ENCODE measurements at places on chromosomes 12 and 14. TPM values are rescaled to one million over a fixed set of nuclear protein-coding genes. Genes with fewer than 3 reads are reported as not detected.

GRCh38 chr12:68375756-68376695, 43.9 kb upstream of the MDM1 start:
- DNase-seq: no peak

DNA sequence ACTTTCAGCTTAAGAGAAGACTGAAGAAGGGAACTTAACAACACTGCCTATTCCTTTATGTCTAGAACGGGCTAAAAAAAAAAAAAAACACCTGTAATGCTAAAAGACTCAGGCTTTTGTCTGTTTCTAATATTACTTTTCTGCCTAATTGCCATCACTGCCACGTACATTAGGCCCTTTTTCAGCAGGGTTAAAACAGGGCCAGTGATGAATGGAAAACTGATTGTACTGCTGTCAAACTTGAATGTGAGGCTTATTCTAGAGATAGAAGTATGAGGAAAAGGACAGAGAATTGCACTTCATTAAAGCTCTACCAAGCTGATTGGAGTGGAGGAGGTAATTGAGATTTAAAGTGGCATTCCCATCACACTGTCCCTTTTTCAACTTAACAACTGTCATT, 535.8 kb downstream of the PRKD1 start:
- no peak for DNase-seq

DNA sequence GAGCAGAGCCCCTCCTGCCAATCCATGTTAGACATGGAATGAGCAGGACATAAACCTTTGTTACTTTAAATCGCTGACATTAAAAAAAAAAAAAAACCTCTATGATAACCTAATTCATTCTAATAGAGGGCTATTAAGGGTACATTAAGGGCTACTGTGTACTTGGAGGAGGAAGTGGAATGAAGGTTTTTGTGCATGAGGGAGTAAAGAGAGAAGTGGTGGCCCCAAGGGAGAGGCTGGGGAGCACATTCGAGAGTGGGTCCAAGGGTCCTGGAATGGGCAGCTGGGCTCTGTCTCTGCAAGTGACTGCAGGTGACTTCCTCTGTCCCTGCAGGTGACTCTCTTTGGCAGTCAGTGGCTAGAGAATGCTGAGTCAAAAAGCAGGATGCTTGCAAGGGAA, 32.1 kb upstream of the PTGDR start:
- DNase-seq: no peak

- DNase-seq: peak; percentile 64
These were observed 10.5 kb downstream of the SERPINA6 start for GRCh38 chr14:94312481-94313246.

- DNase-seq: no peak
These were observed 115.8 kb downstream of the GCH1 start for GRCh38 chr14:54786838-54787237.

GRCh38 chr14:32327255-32327961, 1.7 kb upstream of the AKAP6 start:
- no peak for DNase-seq

- no peak for DNase-seq
These were observed 101.7 kb downstream of the CACNA1C start for GRCh38 chr12:2154521-2154920.

- no peak for DNase-seq
These were observed 5.9 kb downstream of the RIMBP2 start for GRCh38 chr12:130709971-130710732.

- DNase-seq: no peak
These were observed 218.7 kb upstream of the TBX3 start for GRCh38 chr12:114902665-114903064.

DNA sequence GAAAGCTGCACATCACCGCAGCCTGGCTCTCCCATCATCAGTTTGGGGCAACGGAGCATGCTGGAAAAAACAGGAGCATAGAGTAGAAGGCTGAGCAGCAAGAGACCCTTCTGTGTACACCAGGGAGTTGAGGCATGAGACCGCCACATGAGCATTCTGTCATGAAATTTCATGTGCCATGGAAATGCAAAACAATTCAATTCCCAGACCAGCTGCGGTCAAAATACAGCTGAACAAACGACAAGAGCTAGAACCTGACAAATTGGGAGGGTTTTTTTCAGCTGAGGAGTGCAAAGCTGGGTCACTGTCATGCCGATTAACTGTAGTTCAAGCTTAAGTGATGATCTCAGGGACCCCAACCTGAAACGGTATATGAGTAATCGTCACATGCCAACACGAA, 37.1 kb downstream of the TMEM30B start:
- no peak for DNase-seq

- DNase-seq: no peak
These were observed 1.9 kb downstream of the TMEM263 start for GRCh38 chr12:106957583-106957982.

KRT73 gene
- not detected for total RNA-seq

DNA sequence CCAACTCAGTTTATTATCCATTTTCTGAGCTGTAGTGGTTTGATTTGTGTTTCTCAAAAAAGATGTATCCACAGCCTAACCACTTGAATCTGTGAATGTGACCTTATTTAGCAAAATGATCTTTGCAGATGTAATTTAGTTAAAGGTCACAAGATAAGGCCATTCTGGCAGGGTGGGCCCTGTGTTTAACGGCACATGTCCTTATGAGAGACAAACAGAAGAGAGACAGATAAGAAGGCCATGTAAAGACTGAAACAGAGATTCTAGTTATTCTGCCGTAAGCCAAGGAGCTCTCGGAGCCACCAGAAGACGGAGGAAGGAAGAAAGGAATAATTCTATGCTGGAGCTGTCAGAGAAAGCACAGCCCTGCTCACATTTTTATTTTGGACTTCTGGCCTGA, 374.2 kb downstream of the PRKD1 start:
- DNase-seq: no peak

- DNase-seq: no peak
These were observed 117.8 kb upstream of the ATP2B1 start for GRCh38 chr12:89826468-89826867.

DNA sequence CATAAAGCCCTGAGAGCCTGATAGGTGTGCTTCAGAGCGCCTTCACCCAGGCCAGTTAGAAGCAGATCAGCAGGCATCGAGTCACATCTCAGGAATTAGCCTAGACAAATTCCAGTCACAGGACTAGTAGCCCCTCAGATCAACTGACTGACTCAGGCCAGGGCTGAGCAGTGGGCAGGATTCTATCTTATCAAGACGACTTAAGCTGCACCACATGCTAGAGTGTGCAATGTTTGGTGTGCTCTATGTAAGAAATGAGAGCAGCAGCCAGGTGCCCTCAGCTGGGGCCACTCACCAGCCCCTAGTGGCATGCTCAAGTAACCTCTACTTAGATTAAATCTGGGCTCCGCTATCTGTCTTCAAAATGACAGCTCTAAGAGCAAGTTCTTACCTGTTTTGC, 19.7 kb upstream of the NGB start:
- no peak for DNase-seq

DNA sequence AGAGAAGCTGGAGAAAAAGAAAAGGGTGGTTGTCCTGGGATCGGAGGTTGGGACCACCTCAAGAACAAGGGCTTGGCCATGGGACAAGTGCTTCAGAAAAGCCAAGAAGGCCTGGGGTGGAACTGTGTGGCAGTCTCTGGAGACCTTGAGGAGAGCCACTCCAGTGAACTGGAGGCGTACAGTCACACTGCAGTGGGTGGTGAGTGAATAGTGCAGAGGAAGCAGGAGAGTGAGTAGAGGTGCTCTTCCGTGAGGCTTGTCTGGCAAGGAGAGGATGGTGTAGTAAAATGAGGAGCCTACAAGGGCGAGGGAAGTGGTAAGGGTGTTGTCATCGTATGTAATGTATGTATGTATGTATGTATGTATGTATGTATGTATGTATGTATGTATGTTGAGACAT, 20.9 kb downstream of the RASSF3 start:
- no peak for DNase-seq

SCNN1A gene
- total RNA-seq: 55.2 TPM

All from vagina (tissue), 2 donors.